ENCODE measurements at places on chromosomes 3 and 15.

DNA sequence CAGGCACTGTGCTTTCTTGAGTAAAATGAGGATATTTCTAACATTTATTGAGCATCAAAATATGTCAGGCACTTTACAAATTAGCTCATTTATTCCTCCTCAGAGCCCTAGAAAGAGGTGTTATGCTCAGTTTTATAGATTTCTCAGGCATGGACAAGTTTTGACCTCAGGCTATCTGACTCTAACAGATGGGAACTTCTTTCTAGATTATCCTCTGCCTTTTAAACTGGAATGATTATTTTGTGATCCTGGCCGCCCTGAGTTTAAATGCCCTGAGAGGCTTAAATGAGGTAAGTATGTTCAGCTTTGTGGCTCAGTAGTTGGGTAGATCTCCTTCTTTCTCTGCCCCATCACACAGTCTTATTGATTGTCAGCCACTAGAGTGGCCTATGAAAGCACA lies 32.3 kb upstream of the ATP1B3 start:
- no peak for DNase-seq

GRCh38 chr3:46091046-46091445 lies 63.8 kb upstream of the XCR1 start:
- no peak for DNase-seq

- no peak for DNase-seq
Measured at GRCh38 chr3:28252001-28252431, 10.6 kb downstream of the CMC1 start.

- DNase-seq, result no peak
Measured at GRCh38 chr3:15592968-15593367, 8.4 kb downstream of the HACL1 start.

- DNase-seq, result no peak
Measured at GRCh38 chr3:175150812-175151401, 291.8 kb downstream of the NAALADL2 start.

GRCh38 chr3:128187495-128187894 lies 34.2 kb downstream of the EEFSEC start:
- DNase-seq, result no peak
